ENCODE measurements at places on chromosomes 4 and X.

GRCh38 chrX:111467896-111468295, 43.5 kb upstream of the SERTM2 start:
- no peak for DNase-seq

GRCh38 chrX:39169976-39170375, 368.7 kb downstream of the MID1IP1 start:
- DNase-seq: no peak

GRCh38 chrX:151505796-151506195, 57.7 kb upstream of the PASD1 start:
- DNase-seq: no peak

- DNase-seq: no peak
These were observed 915 bp upstream of the RAB33B start for GRCh38 chr4:139453041-139453370.

DNA sequence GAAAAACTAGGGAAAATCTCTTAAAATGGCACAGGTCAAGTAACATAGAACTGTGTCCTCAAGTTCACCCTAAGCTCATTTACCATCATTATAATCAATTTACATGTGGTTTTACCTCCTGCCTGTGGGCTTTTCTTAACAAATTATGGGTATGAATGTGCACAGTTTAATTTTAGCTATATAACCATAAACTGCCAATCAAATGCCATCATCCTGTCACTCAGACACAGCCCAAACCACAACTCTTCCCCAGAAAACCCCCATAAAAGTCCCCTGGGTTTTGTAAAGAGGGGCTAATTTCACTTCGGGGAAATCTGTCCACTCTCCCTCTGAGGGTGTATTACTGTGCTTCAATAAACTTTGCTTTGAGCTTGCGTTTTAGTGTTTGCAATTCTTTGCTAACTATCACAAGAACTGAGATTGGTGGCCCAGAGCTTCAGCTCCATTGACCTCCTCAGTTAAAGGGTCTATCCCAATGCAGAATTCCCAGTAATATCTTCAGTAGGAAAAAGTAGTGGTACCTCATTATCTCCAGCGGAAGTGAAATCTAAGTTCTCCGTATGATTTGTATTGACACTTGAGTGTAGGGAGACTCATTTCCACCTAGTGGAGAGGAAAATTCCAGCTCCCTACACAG, 394.6 kb downstream of the SPOCK3 start:
- no peak for DNase-seq

DNA sequence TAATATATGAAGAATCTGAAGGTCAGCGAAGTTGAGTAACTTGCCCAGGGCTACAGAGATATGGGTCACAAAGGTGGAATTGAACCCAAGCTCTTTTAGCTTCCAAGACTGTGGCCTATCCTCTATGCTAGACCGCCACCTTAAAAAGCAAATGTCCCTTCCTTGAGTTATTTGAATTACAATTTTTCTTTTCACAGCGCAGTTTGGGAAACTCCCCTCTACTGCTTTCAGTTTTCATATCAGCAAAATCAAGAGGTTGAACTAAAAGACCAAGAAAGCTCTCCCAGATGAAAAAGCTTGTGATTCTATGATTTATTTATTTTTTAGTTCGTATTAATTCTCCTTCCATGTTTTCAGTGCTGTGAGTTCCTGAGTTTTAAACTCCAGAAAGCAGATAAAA, 174.5 kb upstream of the C1QTNF7 start:
- no peak for DNase-seq

DNA sequence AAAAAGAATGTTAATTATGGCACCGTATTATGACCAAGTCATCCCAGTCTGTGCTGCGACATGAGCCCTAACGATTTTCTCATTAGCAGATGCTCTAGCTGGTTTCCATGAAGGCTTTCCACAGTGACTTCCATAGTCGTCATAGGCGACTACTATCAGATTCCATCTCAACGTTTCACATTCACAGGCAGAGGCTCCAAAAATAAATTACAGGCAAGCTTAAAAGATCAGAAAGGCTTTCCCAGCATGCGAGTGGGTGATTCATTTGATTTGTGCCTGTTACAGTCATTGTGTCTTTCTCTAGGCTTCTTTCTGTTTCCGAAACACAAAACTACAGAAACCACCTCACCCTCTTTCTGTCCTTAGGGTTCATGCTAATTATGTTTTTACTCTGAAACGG, 43.2 kb downstream of the PALLD start:
- no peak for DNase-seq

DNA sequence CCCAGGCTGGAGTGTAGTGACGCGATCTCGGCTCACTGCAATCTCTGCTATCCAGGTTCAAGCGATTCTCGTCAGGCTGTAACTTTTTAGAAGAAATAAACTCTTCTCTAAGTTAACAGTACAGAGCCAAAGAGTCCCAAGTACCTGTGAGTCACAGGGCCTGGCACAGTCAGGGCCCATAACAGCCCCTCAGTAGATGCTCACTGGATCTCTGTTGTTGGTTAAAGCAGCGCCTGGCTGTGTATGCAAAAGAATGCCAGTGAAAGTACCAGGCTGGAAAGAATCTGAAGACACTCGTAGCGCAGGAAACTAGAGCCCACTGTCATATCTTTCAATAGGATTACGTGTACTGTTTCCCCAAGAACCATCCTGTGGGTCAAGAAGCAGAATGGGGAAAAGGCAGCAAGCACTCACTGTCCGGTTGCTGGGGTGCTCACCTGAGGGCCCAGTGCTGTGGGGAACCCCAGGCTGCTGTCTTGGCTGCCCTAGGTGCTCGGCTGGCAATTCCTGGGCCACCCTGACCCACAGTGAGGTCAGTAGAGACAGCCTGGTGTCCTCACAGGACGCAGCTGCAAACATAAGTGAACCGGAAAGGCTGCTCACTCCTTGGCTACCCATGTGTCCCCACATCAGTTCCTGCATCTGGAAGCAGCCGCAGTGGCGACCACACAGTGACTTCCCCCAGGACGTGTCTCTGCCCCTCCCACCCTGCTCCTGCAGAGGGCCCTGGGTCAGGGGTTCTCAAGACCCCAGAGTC, 3.1 kb upstream of the SLBP start:
- no peak for DNase-seq
